CMK (cell line): ENCODE measurements at places on chromosomes 13 and 19.

GRCh38 chr13:71820699-71821098 is 46.3 kb downstream of the DACH1 start:
- DNase-seq, result no peak

- DNase-seq, result no peak
These were observed 64.5 kb upstream of the MCF2L start for GRCh38 chr13:112904436-112904960.

DNA sequence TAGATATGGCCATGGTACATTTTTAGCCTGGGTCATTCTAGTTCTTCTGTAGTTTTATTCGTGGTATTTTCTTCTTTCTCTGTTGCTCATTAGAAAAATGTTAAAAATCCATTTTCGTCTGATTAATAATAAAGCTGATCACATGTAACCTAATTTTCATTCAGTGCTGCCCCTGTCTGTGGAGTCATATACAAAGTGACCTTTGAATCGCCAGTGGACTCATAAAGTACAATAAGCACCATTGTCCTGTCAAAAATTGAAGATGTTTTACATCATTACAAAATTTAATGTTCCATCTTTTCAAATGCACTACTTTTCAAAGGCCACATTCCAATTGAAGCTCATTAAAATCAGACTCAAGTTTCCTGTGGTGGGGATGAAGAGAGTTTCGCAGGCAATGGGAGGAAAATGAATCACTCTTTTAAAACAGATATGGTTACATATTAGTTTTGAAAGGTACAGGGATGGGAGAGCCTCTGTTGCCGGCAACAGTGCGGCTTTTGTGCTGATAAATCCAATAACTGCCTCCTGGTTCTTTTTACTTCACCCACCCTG is 205.4 kb downstream of the ZNF536 start:
- DNase-seq, result no peak

GRCh38 chr13:29165216-29165615 is 345.1 kb downstream of the MTUS2 start:
- no peak for DNase-seq

GRCh38 chr13:44537248-44537647 is 38.9 kb downstream of the TSC22D1 start:
- no peak for DNase-seq

DNA sequence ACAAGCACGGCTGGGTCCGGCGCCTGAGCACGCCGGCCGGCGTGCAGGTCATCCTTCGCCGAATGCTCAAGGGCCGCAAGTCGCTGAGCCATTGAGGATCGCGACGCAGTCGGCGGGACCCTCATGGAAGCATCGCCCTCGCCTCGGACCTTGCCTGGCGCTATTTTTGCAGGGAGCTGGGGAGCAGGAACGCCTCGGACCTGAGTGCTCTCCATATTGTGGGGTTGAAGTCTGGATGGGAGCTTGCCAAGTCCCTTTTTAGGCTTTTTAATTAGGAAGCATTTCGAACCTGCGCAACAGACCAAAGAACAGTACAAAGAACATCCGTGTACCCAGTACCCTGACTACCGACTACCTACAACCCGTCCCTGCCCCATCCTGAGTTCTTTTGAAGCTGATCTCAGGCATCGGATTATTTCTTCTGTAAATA is 628 bp downstream of the MRPL34 start:
- no peak for DNase-seq

GRCh38 chr19:13056052-13056660 is 46.5 kb downstream of the LYL1 start:
- no peak for DNase-seq

- DNase-seq, result no peak
These were observed 29.2 kb downstream of the ATP11A start for GRCh38 chr13:112719016-112719415.

- no peak for DNase-seq
These were observed 816.9 kb upstream of the SLC10A2 start for GRCh38 chr13:103883164-103883563.

DNA sequence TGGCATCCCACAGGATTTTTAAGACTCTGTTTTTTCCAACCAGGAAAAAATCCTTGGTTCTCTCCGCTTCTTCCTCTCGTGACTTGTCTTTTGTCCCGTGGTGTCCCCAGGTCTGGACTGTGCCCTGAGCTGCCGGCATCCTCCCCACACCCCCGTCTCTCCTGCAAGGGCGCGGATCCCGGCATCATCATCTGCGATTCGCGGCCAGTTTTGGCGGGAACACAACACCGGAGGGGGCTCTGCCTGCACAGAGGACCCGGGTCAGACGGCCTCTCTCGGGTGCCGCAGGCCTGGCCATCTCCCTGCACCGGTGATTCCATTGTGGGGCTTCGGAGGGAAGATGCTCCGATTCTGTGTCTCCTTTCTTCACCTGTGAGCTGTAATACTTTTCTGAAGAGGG is 18.8 kb upstream of the GAS6 start:
- DNase-seq, result no peak

DNA sequence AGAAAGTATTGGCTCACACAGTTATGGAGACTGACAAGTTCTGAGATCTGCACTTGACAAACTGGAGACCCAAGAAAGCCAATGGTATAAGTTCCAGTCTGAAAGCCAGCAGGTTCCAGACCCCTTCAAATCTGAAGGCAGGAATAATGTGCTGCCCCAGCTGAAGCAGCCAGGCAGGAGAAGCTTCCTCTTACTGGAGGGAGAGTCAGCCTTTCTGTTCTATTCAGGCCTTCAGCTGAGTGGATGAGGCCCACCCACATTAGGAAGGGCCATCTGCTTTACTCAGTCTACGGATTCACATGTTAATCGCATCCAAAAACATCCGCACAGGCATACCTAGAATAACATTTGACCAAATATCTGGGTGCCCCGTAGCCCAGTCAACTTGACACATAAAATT is 8.2 kb upstream of the VWA8 start:
- no peak for DNase-seq

- DNase-seq, result no peak
These were observed 7.4 kb upstream of the CDC34 start for GRCh38 chr19:524062-524674.

DNA sequence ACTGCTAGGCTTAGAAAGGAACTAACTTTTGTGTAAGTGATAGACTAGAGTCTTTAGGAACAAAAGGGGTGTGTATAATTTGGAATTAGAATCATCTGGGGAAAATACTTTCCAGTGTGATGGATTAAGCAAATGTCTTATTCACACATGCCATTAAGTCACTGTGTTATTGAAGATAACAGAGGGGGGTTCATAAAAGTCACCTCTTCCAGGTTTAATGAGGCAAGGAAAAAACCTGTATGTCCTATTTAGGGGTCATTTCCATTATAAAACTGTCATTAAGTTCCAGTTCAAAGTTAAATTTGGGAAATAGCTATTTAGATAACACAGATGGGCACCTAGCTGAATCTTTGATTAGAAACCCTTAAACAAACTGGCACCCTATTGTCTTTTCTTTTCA is 505.0 kb upstream of the GPC6 start:
- DNase-seq, result no peak

GRCh38 chr19:10505583-10506229 is 2.5 kb upstream of the KEAP1 start:
- DNase-seq, result peak; percentile 37

GRCh38 chr13:72109863-72110262 is 242.9 kb upstream of the DACH1 start:
- no peak for DNase-seq

GRCh38 chr13:31168736-31169135 is 7.0 kb upstream of the HSPH1 start:
- DNase-seq, result no peak

DNA sequence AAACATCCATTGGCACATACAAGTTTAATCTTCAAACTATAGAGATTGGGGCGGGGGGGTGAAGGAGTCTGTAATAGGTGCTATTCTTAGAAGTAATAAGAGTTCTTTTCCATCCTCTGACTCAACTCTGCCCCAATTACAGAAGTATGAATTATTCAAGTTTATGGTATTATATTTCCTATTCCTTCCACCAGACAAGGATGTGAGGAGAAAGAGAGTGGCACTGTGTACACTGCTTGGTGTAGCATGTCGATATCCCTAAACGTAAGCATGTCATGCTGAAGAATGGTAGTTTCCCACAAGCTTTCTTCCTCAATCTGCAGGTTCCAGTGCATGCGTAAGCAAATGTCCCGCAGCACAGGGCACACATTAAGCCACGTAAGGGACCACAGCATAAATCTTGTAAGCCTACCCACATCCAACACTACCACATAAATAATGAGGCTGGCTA is 14.1 kb downstream of the BRD4 start:
- DNase-seq, result no peak

GRCh38 chr19:5782945-5783919 is 1.3 kb downstream of the PRR22 start:
- DNase-seq, result no peak

DNA sequence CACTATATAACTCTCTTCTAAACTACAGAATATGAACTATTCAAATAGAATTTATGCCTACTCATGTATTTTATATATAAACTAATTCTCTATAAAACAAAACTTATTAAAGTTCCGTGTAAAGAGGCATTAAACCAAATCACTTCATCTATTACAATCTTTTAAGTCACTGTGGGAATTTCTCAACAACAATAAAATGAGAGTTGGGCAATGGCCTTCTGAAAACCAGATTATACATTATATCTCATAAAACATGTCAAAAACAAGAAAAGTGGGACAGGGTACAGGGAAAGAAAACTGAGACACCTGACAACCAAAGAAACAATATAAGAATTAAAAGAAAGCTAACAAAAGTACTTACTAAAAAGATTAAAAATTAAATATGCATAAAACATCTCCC is 145.2 kb downstream of the DIAPH3 start:
- no peak for DNase-seq

DNA sequence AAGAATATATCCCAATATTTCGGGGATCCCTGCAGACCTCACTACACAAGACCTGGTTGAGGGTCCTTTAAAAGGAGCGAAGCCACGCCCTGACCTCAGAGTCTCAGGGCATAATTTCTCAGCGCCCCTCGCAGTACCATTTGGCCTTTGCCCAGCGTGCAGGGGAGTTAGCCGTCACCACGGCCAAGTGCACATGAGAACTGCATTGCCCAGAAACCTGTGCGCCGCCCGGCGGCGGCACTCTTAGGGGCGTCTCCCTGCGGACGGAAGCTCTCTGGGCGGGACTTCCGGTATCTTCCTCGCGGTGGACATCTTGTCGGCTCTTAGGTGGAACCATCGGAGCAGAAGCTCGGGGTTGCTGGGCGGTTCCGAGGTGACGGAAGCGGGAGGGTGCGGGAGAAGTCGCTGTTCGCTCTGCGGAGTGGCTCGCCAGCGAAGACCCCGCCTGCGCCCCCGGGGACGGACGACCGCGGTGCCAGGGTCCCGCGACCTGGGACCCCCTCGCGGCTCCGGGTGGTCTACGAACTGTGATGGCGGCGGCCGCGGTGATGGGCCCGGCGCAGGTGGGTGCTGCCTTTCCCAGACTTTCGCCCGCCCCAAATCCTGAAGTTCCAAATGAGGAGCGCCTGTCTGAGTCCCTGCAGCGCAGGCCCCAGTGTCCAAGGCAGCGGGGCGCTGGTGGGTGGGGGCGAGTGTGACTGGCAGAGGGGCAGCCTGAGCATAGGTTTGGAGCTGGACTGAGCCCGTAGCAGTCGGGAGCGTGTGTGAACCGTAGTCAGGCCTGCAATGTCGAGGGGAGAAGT is at the start of gene ZNF134:
Gene ZNF134 (plus strand): TSS at position 302 of the 803 bp plus-strand sequence. CDS start 5,227 bp downstream, outside the sequence.
- peak; percentile 92 for DNase-seq

- DNase-seq, result no peak
These were observed 7.2 kb downstream of the ATP8B3 start for GRCh38 chr19:1804858-1805257.

- no peak for DNase-seq
These were observed 104.6 kb upstream of the RAP2A start for GRCh38 chr13:97329331-97329730.

DNA sequence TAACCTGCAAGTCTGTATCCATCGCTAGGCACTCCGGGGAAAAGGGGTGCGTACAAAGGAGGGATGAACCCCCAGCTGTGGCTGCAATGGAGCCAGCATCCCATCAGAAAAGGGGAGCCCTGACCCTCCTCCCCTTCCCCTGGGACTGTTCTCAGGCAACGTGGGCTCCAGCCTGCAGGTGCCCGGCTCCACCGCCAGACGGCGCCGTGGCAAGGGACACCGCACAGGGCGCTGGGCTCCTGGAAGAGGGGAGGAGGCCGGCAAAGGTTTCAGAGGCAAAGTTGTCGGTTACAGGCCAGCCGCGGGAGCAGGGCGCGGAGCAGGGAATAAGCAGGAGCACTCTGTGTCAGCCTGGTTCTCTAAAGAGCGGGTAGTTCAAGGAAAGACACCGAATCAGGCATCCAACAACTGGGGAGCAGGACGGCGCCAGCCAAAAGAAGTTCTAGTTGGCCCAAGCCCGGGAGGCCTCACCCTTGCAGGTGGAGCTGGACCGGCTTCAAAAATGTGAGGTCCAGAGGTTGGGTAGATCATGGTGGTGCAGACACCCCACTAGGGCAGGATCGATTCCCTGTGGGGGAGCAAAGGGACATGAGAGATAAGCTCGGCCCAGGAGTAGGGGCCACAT is 53.0 kb upstream of the ATP12A start:
- DNase-seq, result no peak

- no peak for DNase-seq
These were observed 71.5 kb downstream of the ARHGAP35 start for GRCh38 chr19:46932346-46932745.

DNA sequence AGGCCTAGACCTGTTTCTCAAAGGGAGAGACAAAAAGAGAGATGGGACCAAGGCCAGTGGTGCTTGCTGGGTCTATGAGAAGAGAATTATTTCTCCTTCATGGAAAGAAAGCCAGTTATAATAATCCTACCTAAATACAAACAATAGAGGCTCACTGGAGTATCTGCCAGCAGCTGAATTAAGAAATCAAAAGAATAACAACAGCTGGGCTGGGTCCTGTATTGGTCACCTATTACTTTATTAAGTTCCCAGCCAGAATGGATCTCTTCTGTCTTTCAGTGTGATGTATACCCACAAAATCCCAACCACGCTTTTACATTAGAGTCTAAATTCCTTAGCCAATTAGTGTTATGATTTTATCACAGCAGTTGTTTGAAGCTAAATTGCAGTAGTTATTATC is 297.8 kb upstream of the DACH1 start:
- no peak for DNase-seq
